ENCODE measurements at places on chromosomes 7 and 10.

DNA sequence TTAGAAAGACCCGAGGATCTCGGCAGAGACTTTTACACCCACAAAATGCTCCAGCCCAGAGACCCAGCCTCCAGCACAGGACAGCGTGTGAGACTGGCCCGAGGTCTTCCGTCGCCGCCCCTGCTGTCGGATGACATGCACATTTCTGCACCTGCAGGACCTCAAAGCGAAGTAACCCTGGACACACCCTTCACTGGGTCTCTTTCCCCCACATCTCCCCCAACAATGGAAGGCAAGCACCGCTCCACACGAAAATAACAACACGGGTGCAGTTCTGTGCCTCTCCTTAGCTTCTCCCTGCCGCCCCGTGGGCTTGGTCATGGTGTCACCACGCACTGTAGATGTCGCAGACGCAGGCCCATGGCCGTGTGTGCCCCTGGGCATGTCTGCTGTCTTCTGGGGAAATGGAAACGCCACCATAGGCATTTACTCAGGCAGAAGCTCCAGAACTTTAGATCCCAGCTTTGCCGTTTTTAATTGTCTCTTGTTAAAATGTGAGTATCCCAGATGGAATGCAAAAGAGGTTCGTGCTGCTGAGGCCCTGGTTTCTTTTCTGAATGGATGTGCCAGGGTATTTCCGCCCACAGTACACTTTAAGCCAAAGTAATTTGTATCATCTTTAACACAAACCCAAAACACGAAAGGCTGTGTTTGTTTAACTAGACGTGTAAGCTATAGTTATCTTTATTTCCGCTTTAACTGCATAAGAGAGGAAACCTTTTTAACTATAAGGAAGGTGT is 237.9 kb downstream of the MGMT start:
- DNase-seq = peak; percentile 20

DNA sequence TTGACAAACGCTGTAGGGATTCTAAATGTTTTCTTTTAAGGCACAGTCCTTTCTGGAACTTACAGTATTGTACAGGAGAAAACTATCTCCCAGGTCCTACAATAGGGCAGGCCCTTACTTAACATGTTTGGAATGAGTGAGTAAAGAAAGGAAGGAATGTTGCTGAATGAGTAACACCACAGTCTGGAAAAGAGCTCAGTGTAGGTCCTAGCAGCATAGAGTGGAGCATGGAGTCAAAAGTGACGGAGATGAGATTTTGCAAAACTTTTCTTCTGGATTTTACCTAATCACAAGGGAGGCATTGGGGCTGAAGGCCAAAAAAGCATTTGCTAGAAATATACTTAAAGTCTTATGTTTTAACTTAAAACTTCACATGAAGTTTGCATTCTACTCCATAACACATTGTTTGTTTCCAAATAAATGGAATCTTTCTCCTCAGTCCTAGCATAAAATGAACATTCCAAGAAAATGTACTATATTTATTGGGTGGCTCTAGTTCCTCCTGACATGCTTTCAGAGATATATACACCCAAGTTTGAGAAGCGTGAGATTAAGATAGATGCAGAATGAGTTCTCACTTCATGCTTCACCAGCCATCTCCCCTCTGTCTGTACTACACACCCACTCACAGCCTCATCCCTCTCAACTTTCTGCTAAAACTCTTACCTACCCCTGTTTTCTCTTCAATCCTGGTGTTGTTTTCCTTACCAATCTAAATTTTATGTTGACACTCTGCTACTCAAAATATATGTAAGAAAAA is 20.2 kb upstream of the ADD3 start:
- peak; percentile 88 for DNase-seq

DNA sequence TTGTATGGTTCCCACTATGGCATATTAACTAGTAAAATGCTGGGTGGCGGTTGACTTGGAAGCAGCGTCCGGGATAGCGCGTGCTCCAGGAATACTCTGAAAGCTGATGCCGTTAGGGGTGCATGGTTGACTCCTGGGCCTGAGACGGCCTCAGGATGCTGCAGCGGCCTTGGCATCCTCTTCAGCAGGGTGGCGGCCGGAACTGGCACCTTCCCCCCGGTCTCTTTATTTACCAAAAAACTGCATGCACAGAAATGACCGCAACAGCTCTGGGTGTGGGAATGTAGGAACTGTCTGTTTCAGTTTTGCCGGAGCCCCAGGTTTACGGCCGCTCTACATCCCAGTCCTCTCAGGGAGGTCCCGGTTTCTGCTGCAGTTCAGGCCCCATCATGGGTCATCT is 28.8 kb downstream of the PFKP start:
- no peak for DNase-seq

DNA sequence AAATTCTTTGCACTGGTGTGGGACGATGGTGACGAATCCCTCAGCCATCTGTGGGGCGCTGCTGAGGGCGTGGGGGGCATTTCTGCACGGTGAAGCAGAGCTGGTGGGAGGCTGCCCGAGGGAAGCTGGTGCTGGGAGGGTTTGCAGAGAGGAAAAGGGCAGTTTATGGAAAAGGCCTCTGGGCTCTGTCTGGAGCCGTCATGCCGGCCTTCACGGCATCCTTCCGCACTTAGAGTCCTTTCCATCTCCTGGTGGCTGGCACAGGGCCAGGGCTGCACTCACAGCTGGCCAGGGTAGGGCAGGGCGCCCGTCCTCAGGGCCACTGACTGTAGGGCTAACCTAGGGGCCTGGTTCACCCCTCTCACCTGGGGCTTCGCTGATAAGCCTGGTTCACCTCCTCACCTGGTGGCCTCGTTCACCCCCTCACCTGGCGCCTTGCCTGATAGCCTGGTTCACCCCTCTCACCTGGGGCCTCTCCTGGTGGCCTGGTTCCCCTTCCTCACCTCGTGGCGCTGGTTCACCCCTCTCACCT is 598 bp upstream of the AMZ1 start:
- peak; percentile 39 for DNase-seq

DNA sequence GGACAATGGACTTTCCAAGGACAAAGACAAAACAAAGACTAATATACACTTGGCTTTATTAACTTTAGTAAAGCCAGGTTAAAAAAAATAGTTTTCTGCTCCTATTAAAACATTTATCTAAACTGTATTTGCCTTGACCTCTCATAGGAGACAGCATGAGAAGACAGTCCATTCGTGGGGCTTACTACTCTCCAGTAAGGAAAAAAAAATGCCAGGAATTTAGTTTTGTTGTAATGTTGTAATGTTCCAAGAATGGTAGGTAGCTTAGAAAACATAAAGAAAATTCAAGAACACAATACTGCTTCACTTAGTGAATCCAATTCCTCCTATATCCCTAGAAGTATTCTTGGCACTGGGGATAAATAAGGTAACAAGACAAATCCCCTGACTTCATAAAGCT is 81.7 kb downstream of the KMT2C start:
- DNase-seq = peak; percentile 62

- DNase-seq = no peak
These were observed 1034.7 kb downstream of the TYW1 start for GRCh38 chr7:68031180-68031943.

DNA sequence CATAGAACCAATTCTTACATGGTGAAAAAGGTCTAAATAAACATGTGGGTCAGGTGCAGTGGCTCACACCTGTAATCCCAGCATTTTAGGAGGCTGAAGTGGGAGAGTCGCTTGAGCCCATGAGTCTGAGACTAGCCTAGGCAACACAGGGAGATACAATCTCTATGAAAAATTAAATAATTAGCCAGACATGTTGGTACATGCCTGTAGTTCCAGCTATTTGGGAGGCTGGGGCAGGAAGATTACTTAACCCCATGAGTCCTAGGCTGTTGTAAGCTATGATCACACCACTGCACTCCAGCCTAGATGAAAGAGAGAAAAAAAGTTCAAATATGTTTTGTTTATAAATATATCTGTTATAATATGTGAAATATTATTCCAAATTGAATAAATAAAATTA is 643.6 kb downstream of the IPMK start:
- no peak for DNase-seq

- peak; percentile 17 for DNase-seq
These were observed 620.4 kb downstream of the GALNT17 start for GRCh38 chr7:71752171-71752935.

DNA sequence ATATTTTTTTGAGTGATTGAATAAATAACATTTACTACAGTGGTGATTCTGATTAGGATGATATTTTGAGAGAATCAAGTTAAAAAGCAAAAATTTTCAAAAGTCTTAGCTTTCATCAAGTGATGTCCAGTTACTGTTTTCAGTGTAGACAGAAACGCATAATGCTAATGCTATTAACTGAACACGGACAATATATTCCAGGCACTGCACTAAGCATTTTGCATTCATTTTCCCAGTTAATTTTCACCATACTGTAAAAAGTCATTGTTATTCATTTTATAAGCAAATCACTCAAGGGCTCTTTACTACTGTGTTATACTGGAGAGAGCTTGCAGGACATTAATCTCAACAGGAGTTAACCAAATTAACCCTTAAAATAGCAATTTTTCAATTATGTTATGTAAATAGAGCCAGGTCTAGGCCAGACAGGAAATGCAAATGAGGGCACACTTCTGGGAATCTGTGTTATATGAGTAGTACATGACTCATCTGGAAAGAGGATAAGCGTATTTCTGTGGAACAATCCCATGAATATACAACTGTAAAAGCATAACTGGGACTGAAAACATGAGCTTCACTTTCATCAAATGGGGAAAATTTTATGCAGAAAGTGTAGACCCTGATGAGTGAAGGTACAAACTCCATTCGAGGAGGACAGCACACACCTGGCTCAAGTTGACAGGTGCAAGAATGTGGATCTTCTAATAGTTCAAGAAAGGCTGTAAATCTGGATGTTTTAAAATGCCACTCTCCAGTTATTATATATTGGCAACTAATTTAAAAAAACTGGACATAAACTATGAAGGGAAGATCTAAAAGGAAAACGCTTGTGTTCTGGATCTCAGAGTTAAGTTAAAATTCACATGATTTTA is 75.4 kb downstream of the ANK3 start:
- DNase-seq = peak; percentile 78

DNA sequence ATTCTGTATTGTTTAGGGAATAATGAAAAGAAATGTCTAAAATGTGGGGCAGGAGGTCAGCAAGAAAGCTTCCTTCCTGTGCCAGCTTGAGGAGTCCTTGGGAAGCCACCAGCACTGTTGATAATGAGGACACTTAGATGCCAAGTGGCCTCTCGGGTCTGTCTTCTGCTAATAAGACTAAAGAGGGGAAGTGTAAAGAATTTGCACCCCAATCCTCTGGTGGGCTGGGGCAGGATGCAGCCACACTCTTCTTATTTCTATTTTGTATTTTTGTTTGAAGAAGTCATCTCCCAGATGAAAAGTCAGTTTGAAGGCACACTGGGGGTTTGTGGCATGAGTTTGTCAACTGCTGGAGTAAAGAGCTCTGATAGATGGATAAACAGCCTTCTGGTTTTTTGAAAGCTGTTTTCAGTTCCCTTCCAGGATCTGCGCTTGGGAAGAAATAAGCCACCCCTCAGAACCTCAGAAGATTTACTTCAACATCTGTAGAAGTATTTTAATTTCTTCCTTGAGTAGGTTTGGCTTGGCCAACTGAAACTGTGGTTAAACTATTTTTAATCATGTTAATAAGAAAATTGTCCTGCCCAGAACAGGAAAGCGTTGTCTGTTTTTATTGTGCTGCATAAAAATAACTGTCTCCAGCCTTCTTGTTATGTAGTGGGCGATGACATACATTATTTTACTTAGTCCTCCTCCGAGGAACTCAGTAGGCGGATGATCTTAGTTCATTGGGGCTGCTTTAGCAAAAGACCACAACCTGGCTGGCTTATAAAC is 128.8 kb upstream of the GPR26 start:
- no peak for DNase-seq
